ENCODE measurements at places on chromosomes 1 and 21. TPM values are rescaled to one million over a fixed set of nuclear protein-coding genes. Genes with fewer than 3 reads are reported as not detected.

- DNase-seq = no peak
Measured at GRCh38 chr1:205600085-205600484, 31.7 kb downstream of the ELK4 start.

GRCh38 chr1:225423518-225423855 is 4.4 kb downstream of the LBR start:
- no peak for DNase-seq

The GBP3 gene
- total RNA-seq = 12.1 TPM

The STUM gene
- total RNA-seq = not detected
